Right hindlimb (tissue), 1 donor: ENCODE measurements at places on chromosomes 13 and 19.

- DNase-seq: no peak
These were observed 35.2 kb downstream of the KCTD15 start for GRCh38 chr19:33831825-33832224.

DNA sequence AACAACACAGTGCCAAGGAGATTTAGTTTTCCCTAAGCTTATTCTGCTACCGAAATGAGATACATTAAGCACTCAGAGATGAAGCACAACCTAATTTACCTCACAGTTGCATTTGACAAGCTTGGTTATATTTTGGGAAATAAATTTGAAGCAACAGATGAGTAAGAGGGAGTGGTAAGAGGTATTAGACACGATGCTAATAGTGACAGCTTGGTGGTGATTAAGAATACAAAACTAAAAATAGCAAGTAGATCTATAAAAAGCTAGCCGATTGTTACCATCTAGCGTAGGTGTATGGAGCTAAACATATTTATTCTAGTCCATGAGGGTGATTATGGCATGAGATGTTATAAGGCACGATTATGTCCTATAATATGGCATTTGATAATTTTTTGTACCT lies 208.5 kb downstream of the PCCA start:
- no peak for DNase-seq

DNA sequence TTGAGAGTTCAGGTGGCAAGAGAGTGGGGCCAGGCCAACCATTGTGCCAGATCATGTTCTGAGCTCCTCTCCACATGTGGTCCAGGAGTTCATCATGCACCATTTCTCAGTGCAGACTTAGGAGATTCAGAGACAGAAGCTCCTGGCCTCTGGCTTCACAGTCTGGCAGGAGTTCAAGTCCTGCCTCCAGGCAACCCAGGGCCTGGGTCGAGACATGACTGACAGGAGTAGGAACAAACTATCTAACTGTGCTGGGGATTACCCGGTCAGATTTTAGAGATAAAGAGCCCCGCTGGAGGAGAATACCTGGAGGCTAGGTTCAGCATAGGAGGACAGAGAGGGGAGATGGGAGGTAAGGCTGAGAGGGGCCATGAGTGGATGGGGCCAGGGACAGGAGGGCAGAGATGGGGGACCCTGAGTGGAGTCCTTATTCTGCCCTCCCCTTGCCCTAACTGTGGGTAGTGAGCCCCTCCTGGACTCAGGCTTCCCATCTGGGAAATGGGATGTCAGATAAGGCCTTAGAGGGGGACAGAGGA lies 906 bp upstream of the CYP4F11 start:
- no peak for DNase-seq

DNA sequence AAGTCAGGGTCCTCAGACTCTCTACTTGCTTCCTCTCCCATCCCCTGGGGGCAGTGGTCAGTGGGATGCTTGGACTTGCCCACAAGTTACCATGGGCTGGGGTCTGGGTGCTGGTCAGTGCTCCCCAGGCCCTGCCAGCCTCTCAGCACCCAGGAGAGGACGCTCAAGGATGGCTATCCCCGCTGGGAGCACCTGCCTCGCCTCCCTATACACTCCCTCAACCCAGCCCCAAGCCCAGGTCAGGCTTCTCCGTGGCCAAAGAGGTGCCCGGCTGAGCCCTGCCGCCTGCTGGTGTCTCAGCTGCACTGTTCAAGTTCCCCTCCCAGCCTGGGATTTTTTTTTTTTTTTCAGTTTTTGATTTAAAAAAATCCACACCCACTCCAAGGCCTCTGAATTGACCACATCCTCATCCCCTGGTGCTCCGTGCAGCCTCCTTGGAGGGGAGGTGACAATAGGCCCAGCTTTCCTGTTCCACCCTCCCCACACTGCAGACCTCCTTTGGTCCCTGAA lies 10.8 kb downstream of the F2RL3 start:
- DNase-seq: no peak

DNA sequence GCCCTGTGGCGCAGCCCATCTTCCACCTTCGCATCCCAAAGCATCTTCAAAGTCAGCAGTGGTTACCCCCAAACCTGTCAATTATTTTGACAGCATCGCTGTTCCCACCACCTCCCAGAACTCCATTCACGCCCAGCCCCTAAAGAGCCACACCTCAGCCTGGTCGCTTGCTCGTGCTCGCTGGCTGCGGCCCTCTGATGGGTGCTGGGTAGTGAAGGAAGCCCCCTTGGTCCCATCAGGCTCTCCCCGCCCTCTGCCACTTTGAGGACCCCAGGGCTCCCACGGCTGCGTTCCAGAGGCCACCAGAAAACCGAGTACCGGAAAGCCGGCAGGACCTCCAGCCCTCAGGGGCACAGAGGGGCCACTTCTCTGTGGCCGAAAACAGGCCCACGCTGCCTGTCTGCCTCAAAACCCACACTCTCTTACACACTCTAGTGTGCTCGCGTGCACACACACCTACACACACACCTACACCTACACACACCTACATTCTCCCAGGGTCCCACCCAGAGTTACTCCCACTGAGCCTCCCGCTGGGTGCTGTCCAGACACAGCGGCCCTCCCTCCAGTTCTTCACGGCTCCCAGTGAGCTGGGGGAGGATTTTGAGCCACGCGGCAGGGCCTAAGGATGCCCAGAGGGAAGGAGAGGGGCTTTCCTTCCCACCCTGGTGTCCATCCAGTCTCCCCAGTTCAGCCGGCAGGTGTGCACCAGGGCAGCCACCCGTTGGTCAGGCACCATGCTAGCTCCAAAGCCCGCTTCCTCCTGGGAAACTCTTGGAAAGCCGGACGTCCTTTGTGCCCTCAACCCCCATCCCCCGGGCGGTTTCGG lies 1.9 kb downstream of the VSTM2B start:
- DNase-seq: no peak

GRCh38 chr19:40355975-40356680 lies 7.6 kb downstream of the PLD3 start:
- DNase-seq: no peak

- no peak for DNase-seq
These were observed 126.6 kb downstream of the AKAP11 start for GRCh38 chr13:42398533-42398932.

- DNase-seq: peak; percentile 63
These were observed 16.4 kb upstream of the CYP2B6 start for GRCh38 chr19:40974633-40975037.

DNA sequence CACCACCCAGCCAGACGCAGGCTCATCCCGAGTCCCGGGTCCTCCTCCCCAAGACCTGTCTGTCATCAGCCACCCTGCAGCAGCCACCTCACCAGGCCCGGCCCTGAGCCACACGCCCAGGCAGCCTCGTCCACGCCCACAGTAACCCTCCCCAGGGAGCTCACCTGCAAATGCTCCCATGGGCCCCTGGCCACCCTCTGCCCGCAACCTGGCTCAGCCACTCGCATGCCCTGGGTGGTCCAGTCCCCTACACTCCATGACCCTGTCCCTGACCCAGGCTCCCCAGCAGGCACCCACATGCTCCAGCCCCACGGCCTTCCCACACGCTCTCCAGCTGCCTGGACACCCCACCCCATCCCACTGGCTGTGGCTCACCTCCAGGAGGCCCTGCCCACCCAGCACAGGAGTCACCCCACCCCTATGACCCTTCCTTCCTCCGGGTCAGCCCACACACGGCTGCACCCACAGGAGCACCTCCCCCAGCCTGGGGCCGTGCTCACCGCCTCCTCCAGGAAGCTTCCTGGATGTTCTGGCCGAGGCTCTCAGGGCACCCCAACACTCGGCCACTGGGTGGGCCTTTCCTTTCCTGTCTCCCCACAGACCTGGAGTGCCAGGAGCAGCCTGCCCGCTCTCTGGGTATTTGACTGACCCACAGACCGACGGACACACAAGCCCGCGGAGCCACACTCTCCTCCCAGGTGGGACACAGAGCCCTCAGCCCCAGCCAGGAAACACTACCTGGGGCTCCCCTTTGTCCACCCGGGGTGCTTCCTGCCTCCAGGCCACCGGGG lies 3.6 kb downstream of the TMEM259 start:
- no peak for DNase-seq

DNA sequence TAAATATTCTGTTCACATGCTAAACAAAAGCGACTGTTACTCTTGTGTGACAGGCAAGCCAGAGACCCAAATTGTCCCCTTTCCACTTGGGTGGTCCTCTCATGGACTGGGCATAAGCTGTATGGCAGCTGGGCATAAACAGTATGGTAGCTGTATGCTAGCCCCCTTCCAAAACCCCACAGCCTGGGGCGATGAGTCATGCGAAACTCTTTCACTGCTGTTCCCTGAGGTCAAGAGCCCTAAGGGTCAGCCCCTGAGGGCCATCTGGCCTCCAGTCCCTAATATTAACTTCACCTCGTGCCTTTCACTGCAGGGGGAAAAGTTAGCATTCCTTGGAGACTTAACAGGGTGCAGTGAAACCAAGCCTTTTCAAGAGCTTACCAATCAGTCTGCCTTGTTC lies 45.6 kb upstream of the ZNF562 start:
- DNase-seq: no peak

DNA sequence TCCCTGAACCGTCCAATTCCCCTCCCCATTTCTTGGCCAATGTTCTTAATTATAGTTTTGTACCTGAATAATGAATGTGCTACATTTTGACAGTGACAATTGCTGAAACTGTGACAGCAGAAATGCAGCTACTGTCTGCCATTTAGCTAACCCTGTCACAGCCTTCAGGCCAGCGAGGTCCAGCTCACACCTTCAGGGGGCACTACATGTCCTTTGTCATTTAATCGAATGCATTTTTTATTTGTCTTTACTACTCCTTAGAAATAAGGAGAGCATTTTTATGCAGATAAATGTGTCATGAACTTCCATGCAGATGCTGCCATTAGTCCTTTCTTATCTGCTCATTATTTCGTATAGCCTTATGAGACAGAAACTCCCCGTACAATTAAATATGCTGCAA lies 159.9 kb downstream of the MZT1 start:
- DNase-seq: no peak

- no peak for DNase-seq
These were observed 51.3 kb downstream of the PTPRS start for GRCh38 chr19:5289060-5289990.

GRCh38 chr13:19151581-19152263 lies 29.9 kb downstream of the TUBA3C start:
- DNase-seq: no peak

DNA sequence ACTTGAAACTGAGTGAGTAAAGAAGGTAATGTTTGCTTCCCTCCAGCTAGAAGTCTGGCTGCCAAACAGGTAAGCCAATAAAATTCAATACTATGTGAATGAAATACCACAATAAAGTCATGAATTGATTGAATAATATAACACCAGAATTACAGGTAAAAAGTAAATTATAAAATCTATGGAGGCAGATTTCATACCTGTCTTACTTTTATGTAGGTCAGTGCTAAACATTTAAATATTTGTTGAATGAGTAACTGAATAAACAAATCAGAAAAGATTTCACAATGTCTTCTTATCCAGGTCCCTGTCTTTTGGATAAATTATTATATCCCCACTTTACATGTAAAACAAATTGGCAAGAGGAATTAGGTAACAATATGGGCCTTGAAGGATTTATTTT lies 62.7 kb downstream of the MICU2 start:
- no peak for DNase-seq
